ENCODE measurements at places on chromosomes 12 and 14. TPM values are rescaled to one million over a fixed set of nuclear protein-coding genes. Genes with fewer than 3 reads are reported as not detected.

DNA sequence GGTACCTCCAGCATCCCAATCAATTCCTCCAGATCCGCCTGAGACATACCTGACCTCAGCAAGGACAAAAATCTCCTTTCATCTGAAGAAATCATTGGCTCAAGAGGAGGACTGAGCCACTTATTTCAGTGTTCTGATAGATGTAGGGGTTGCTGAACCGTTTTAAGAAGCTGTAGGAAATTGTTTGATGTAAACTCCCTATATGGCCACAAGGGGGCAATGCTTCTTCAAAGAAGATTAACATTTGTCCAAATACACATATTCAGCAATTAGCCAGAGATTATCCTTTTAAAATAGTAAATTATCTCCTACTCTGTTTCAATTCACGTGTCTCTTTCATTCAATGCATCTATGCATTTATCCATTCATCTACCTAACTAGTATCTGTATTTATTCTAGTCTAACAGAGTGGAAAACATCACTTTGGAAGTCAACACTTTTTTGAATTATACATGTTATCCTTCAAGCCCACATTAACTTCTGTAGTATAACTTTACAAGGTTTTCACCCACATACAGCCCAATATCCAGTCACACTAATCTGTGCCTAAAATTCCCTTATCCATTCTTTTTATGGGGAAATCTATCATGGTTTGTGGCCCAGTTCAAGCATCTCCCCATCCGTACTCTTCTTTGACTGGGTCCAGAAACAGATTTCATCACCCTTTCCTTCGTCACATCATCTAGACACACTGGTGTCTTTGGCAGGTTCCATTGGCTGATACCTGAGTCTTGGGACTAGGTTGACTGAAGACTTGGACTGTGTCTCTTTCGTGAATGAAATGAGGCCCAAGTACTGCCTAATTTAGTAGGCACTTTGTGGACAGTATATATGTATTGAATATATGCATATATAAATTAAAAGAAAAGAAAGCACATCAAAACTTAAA lies 411.0 kb upstream of the OR4E1 start:
- peak; percentile 71 for DNase-seq

DNA sequence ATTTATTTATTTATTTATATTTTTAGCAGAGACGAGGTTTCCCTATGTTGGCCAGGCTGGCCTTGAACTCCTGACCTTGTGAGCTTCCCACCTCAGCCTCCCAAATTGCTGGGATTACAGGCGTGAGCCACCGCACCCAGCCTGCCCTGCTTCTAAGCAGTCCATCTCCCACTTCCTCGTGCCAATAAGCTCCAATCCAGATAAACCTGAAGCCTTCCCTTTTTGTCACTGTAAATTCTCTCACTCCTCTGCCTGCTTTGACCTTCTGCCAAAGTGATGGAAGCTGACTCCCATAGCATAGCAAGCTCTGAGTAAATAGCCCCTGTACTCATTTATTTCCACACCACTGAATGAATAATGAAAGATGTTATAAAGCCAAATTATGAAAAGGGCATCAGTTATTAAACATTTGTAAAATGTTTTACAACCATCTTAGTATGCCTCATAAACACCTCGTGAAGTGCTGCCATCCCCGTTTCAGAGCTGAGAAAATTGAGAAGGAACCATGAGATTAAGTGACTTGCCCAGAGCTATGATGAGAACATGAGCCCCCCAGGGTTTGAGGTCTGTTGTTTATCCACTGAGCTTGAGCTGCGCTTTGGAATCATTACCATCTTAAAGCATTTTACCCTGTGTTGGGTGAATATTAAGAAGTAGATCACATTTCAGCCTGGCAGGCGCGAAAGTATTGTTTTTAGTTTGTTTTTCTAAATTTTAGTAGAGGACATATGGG lies 30.4 kb downstream of the MANSC1 start:
- peak; percentile 32 for DNase-seq

- no peak for DNase-seq
These were observed 6.8 kb downstream of the KDM2B start for GRCh38 chr12:121574025-121574424.

GRCh38 chr14:93142854-93143652 lies 27.3 kb upstream of the ITPK1 start:
- no peak for DNase-seq

DNA sequence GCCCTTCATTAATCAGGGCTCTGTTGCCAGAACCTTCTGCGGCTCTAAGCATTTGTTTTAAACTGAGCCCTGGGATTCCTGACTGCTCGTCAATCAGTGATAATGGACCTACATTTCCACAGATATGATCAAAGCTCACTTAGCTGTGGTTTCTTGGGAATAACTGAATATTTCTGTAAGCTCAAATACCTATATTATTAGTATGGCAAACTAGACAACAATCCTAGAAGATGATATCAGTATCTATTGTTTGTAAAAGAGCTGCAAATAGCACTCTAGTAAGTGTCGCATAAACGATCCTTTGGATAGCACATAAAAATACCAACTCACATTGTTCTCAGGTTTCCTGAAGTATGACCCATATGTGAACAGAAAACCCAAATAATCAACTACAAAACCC lies 150.4 kb downstream of the PPM1H start:
- DNase-seq, result no peak

DNA sequence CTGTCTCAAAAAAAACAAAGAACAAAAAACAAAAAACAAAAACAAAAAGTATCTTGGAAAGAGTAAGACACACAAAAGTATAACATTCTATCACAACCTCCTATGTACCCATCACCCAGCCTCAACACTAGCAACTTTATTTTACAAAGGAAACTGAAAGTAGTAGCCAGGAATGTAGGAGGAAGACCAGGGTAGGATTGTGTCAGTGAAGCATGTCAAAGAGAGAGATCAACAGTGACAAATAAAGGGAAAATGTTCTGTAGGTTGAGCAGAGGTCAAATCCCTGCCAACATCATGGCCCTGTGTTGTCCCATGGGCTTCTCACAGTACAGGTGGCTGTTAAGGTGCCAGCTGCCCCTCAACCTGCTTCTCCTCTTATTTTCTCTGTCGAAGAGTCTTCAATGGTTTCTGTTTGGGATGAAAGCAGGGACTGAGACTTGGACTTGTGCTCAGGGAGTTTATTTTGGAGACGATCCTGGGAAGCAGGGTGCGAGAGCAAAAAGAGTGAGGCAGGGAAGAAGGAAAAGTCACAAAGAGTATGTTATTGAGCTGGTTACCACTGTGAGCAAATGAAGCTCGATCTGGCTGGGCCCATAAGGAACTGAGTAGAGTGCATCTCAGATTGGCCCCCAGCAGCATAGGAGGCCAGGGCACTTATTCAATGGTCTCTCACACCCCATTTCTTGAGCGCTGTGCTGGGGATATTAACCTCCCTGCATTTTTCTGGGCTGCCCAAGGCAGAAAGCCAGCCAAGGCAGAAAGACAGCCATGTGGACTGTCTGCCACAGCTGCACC lies 29.4 kb upstream of the CTDSP2 start:
- no peak for DNase-seq

DNA sequence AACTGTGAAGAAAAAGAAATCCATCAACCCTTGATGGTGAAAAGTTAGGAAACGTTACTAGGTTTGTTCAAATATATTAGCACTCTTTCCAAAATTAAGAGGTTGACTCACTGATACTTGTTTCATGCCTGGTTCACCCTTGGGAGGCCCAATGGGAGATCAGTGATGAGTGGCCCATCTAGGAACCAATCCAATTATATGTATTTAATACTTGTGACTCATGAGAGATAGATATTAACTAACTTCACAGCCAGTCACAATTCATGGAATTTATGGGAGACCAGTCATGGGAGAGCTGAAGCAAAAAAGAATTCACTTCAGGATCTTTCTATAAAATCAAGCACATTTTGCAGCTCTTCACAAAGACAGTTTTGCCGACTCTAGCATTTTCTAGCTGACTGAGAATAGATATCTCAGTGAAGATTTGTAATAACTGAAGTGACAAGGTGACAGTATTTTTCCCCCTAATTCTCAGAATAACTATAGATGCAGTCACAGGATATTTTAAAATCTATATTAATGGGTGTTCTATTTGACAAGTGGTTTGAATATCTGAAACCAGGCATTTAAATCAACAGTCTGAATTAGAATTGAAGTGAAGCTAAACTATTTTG lies 230.2 kb downstream of the EPS8 start:
- peak; percentile 65 for DNase-seq

DNA sequence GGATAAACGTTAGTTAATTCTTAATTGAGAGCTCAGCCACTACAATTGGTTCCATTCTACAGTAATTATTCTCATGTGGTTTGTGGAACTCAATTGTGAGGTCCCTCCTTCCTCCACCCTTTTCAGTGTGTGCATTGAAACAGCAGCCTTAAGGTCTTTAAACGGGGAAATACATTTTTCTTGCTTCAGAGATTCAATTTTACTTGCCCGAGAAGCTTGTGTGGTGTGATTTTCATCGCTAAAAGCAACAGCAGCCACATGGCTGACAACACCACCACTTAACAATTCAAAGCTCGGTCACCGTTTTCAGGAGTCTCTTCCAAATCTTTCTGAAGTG lies 733 bp upstream of the PPFIBP1 start:
- no peak for DNase-seq

GRCh38 chr12:121358073-121358472 lies 5.9 kb upstream of the ANAPC5 start:
- DNase-seq, result no peak

DNA sequence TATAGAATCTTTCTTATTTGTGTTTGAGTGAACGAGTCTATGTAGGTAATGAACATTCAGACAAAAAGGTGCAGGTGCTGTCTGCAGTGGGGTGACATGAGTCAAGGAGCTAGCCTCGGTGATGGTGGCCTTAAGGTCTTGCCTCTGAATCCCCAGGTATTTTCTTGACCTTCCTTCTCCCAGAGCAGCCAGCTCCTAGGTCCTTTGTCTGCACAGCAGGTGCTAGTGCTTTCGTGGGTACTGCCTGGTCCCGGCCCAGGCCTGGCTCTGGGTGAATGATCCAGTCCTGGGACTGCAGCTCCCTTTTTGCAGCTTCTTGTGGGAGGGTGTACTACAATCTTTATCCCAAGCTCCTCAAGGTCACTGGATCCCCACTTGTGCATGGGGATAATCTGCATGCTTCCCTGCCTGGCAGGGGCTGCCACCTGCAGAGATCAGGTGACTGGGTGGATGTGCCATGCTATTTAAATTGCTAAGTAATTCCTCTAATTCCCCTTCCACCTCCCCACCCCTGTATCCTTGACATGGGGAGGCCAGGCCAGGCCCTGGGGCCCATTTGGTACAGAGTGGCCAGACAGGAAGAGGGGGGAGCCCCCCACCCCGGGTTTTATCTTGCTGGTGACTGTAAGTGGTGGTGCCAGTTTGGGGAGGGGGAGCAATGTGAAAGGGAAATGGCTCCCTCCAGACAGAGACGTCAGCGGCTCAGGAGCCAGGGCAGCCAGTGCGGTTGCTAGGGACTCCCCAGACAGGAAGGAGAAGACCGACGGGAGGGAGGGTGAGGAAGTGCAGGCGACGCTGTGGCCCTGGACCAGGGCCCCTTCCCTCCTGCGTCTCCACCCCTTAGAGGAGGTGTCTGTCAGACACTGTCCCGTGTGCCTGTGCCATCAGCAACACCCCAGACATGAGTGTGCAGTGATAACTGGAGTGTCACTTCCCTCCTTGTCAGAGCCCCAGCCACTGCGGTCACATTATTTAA lies 6.7 kb downstream of the VASH1 start:
- peak; percentile 56 for DNase-seq

DNA sequence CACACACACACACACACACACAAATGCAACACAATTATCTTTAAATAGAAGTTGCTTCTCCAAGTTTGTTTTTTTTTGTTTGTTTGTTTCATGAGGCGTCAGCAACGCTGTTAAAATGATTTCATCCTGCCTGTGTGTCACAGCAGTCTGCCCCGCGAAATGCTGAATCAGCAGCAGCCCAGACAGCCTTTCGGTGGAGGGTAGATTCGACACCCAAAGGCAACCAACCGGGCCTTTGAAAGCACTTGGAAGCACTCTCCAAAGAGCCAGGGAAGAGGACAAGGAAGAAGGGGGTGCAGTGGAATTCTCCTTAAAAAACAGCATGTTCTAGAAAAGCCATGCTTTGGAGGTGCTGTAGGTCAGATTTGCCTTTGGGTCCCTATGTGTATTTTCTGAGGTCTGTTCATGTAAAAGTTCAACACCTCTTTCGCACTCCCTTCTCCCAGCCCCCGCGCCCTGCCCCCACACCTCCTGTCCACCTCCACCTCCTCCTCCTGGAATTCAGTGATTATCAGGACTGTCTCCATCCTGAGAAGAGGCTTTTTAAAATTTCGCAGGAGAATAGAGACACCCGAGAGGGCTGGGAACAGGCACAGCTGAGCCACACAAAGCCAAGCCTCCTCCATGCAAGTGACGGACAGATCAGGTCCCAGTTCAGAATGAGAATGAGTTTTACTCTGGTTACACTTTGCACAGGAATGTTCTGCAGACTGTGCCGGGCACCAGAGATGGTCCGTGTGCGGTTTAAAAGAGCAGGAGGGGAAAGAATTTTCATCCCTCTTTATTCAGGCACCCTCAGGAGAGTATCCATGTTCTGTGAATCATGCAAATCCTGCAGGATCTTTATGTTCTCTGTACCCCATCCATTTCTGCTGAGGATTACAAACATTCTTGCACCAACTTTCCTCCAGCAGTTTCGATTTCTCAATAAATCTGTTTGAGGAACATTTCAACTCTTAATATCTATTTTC lies 177.9 kb downstream of the ETV6 start:
- peak; percentile 33 for DNase-seq

GRCh38 chr12:84840356-84840755 lies 72.2 kb downstream of the SLC6A15 start:
- peak; percentile 8 for DNase-seq

GRCh38 chr14:87879389-87879788 lies 113.6 kb downstream of the GALC start:
- DNase-seq, result no peak

DNA sequence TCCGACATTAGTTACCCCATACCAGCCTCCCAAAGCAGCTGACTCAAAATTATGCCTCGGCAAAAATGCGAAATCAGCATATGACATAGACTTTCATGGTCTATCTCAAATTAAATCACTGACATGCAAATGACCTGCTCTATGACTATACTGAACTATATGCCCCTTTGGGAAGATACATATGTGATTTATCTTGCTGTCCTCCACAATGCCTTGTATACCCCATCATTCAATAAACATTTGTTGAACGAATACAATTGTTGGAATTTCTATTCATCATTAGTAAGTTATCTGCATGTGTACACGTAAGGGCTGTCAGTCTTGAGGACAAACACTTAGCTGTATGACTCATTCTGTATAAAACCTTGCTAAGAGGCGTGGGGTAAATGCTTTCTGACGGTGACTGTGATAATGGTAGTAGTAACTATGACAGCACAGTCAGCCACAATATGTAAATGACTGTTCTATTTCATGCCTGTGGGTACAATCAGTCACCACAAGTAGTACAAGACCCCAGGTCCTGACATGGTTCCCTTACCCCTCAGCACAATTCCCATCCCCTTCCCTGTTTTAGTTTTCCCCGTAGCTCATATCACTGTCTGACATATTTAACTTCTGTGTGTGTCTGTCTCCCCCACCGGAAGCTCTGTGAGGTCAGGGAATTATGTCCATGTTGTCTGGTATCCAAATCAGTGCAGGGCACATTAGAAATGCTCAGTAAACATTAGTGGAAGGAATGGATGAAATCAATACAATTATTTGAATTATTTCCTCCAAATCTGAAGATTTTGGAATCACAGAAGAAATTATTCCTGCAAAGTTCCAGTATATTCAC lies 42.8 kb downstream of the STXBP6 start:
- peak; percentile 87 for DNase-seq

ZNF384 gene
- total RNA-seq, result 39.4 TPM

BATF gene
- not detected for total RNA-seq

ARHGDIB gene
- 8.2 TPM for total RNA-seq

CIROP gene
- total RNA-seq, result 0.15 TPM

RD3L gene
- total RNA-seq, result 0.18 TPM

FGF23 gene
- 0.86 TPM for total RNA-seq

C12orf54 gene
- not detected for total RNA-seq

RBMS2 gene
- total RNA-seq, result 8.5 TPM

CMKLR1 gene
- total RNA-seq, result not detected

Data from cardiac muscle cell (in vitro differentiated cells and primary cell).